Stimulated activated CD8-positive, alpha-beta memory T cell treated with anti-CD3 and anti-CD28 coated beads, Interleukin-2, amount 100 ng/mL, for 1 hour (primary cell): ENCODE measurements at places on chromosomes 1 and 21.

DNA sequence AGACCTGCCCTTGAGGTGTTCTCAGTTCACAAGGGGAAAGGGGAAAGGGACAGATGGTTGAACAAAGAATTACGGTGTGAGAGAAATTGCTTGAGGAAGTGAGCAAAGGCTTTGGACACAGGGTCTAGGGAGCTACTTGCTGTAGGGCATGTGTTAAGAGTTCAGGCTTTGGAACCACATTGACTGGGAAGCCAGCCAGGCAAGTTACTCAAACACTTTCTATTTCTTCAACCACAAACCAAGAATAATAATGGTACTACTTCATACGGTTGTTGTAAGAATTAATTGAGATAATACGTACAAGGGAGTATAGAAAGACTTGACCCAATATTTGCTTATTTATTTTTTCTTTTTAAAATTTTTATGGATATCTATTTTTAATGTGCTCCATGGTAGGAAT, 26.6 kb downstream of the AK4 start:
- DNase-seq: no peak

DNA sequence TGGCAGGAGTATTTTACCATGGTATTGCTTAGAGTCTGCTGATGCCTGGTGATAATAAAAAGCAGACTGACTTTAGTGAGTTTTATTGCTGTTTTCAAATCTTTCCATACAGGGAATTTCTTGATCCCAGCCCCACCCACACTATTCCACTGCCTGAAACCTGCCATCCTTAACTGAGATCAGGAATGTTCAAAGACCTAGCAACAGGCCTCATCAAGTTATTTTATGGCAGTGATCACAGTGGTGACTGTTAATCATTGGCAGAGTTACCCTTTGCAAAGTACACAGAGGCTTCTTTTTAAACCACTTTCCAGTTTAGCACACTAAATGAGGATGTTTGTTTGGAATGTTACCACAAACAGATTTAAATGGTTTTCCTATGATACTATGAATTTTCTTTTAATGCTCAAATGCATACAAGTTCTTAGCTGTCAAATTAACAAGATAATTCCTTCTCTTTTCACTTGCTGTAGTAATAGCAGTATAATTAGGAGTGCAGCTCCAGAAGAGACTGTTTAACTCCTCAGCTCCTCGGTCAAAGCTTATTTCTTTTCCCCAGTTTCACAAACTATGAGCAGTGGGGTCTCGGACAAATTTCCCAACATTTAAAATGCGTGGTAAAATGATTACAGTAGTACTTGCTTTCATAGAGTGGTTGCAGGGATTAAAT, 69.9 kb upstream of the USP25 start:
- DNase-seq: no peak

GRCh38 chr1:167656657-167657056, 26.6 kb downstream of the RCSD1 start:
- no peak for DNase-seq

GRCh38 chr1:121483234-121483633, 298.5 kb downstream of the SRGAP2C start:
- DNase-seq: no peak
